ENCODE measurements at places on chromosomes 5 and 9.

DNA sequence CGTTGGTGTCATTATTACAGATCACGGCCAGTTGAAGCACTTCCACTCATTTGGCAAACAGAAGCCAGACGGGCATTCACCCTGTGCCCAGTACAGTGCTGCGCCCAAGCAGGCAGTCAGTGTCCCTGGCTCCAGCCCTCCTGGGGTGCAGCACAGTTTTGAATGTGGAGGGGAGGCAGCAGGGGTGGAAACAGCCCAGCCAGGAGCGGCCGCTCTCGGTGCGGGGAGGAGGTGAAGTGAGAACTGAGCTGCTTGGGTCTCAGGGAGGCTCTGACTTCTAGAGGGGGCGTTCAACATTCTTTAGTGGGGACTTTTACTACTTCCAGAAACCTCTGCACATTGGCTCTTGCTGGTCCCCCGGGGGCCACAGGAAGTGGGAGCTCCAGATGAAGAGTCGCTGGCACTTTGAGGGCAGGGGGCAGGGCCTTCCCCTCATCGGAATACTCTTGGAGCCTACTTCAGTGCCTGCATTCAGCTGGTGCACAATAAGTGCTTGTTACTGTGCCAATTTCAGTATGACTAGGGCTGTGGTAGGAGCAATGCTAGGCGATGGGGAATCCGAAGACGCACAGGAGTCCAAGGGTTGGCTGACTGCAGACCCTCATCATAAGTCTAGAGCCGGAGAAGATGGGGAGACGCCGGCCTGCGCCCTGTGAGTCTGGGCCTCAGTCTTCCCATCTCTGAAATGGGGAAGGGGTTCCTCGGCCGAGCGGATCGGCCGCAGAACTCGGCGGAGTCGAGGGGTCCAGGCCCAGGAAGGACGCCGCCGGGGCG lies 492 bp upstream of the NEK6 start:
- H3K36me3 ChIP-seq = no peaks in the 10 kb centered on the region
- H3K27me3 ChIP-seq = no peaks in the 10 kb centered on the region
- peak overlapping the region; percentile 63 for H3K4me3 ChIP-seq
- H3K4me1 ChIP-seq = peaks cover 27% of the 10 kb centered on the region
- no peak for DNase-seq
- no peak overlapping the region for H3K27ac ChIP-seq

GRCh38 chr9:123718188-123718587 lies 211.7 kb downstream of the DENND1A start:
- no peak for DNase-seq
- H3K4me1 ChIP-seq = no peaks in the 10 kb centered on the region
- no peak overlapping the region for H3K4me3 ChIP-seq

GRCh38 chr5:75044406-75044805 lies 8.0 kb downstream of the GCNT4 start:
- H3K36me3 ChIP-seq = no peaks in the 10 kb centered on the region
- H3K27me3 ChIP-seq = no peaks in the 10 kb centered on the region
- peaks cover 9% of the 10 kb centered on the region for H3K4me1 ChIP-seq
- H3K4me3 ChIP-seq = no peak overlapping the region
- H3K27ac ChIP-seq = no peak overlapping the region
- DNase-seq = no peak

DNA sequence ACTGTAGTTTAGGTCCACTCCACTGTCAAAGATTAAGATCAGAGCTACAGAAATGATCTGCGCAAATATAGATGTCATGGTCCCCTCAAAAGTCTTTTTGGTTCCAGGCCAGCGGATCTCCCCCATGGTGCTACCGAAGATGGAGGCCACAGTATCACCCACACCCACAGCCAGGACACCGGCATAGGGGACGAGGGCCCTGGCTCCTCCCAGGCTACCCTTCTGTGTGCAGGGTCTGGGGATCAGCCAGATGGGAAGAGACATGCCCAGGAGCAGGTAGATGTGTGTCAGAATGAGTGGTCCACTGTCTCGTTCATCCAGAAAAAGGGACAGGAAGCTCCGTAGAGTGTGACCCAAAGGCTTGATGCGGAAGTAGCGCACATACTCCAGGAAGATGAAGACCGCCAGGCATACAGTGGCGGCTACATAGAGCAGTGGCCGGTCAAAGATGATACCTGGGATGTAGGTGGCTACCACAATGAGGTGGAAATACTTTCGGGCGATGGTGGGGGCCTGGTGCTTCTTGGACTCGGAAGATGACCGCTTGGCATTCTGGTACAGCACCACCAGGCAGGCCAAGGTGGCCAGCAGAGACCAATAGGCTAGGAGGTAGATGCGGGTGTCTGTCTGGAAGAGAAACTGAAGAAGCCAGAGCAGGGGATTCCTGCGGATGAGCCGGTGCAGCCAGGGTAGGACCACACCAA lies 1.5 kb downstream of the DOLK start:
- no peak overlapping the region for H3K27ac ChIP-seq
- DNase-seq = no peak
- H3K4me1 ChIP-seq = peaks cover 8% of the 10 kb centered on the region
- peak overlapping the region; percentile 97 for H3K4me3 ChIP-seq

- no peak overlapping the region for H3K4me3 ChIP-seq
- H3K4me1 ChIP-seq = peaks cover 36% of the 10 kb centered on the region
- H3K27ac ChIP-seq = no peak overlapping the region
- H3K27me3 ChIP-seq = no peaks in the 10 kb centered on the region
Observed at GRCh38 chr9:113650207-113651131, 186.9 kb downstream of the RGS3 start.

GRCh38 chr9:96877269-96877668 lies 23.0 kb upstream of the ZNF782 start:
- H3K27me3 ChIP-seq = no peaks in the 10 kb centered on the region
- no peak overlapping the region for H3K4me3 ChIP-seq
- peaks cover 5% of the 10 kb centered on the region for H3K4me1 ChIP-seq

- H3K36me3 ChIP-seq = peaks cover 40% of the 10 kb centered on the region
- no peak overlapping the region for H3K27ac ChIP-seq
- H3K4me3 ChIP-seq = no peak overlapping the region
Observed at GRCh38 chr9:76707510-76707909, 56.7 kb upstream of the PCA3 start.

DNA sequence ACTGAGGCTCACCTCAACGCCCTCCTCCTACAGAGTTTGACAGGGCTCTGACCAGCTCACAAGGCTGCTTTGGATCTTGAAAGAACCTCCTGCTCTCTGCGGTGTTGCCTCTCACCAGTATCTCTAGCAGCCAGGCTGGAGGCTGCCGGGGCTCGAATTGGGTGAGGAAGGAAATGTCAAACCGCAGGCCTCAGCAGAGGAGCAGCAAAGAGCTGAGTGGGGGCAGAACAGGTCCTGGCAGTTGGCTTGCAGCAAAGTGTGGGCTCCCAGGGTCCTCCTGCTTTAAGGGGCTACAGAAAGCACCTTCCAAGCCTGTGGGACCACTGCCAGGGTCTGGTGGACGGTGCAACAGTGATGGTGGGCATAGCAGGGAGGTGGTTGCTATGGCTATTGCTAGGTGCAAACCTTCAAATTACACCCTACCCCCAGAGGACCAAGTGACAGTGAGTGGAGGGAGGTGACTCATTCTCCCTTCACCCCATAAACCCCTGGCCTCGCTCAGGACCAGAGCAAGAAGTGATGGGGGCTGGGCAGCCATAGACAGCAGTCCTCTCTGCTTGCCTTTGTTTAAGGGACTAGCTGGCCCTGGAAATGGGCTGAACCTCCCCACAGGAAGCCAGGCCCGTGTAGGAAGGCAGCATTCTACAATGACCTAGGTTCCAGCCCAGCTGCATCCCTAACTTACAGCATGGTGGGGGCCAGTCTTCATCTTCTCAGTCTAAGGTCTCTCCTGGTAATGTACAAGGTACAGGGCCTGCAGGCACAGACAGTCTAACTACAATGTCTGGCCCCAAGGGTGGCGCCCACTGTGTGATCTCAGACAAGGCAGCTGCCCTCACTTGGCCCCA lies 18.7 kb downstream of the LCP2 start:
- no peaks in the 10 kb centered on the region for H3K36me3 ChIP-seq
- peaks cover 23% of the 10 kb centered on the region for H3K4me1 ChIP-seq
- no peaks in the 10 kb centered on the region for H3K27me3 ChIP-seq

GRCh38 chr9:26033336-26033735 lies 355.1 kb upstream of the TUSC1 start:
- H3K4me1 ChIP-seq = no peaks in the 10 kb centered on the region
- H3K27me3 ChIP-seq = no peaks in the 10 kb centered on the region
- H3K4me3 ChIP-seq = no peak overlapping the region
- H3K27ac ChIP-seq = no peak overlapping the region
- H3K36me3 ChIP-seq = no peaks in the 10 kb centered on the region

- no peak overlapping the region for H3K27ac ChIP-seq
- no peak overlapping the region for H3K4me3 ChIP-seq
- no peaks in the 10 kb centered on the region for H3K4me1 ChIP-seq
- H3K36me3 ChIP-seq = peaks cover 80% of the 10 kb centered on the region
Observed at GRCh38 chr9:109381011-109381729, 60.3 kb upstream of the EPB41L4B start.

DNA sequence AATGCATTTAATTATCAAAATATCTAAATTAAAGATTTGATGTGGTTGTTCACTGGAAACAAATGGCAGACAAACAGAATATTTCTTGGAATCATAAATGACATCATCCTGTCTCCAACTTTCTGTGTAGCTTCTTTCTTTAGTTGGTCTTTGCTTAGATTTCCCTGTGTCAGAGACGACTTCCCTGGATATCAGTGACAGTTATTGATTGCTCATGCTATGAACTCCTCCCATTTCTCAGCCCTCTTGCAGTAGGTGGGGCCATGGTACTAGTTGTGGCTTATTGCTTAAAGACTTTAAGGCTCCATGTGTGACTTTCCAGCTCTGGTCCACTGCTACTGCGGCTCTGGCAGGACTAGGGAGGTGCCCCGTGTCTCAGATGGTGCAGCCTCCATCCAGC lies 592.6 kb downstream of the MTRR start:
- H3K36me3 ChIP-seq = no peaks in the 10 kb centered on the region
- H3K4me1 ChIP-seq = peaks cover 4% of the 10 kb centered on the region
- H3K27ac ChIP-seq = no peak overlapping the region
- H3K4me3 ChIP-seq = no peak overlapping the region
- no peaks in the 10 kb centered on the region for H3K27me3 ChIP-seq
- DNase-seq = no peak

- no peak for DNase-seq
- no peaks in the 10 kb centered on the region for H3K27me3 ChIP-seq
- no peak overlapping the region for H3K4me3 ChIP-seq
- no peak overlapping the region for H3K27ac ChIP-seq
Observed at GRCh38 chr9:115289757-115290208, 171.8 kb upstream of the TNC start.

GRCh38 chr9:69773258-69773657 lies 13.4 kb upstream of the PTAR1 start:
- no peak overlapping the region for H3K27ac ChIP-seq
- H3K36me3 ChIP-seq = no peaks in the 10 kb centered on the region

GRCh38 chr5:94130077-94130476 lies 388.7 kb upstream of the POU5F2 start:
- H3K4me1 ChIP-seq = no peaks in the 10 kb centered on the region
- H3K27ac ChIP-seq = no peak overlapping the region
- no peak for DNase-seq
- H3K4me3 ChIP-seq = no peak overlapping the region
- no peaks in the 10 kb centered on the region for H3K36me3 ChIP-seq

DNA sequence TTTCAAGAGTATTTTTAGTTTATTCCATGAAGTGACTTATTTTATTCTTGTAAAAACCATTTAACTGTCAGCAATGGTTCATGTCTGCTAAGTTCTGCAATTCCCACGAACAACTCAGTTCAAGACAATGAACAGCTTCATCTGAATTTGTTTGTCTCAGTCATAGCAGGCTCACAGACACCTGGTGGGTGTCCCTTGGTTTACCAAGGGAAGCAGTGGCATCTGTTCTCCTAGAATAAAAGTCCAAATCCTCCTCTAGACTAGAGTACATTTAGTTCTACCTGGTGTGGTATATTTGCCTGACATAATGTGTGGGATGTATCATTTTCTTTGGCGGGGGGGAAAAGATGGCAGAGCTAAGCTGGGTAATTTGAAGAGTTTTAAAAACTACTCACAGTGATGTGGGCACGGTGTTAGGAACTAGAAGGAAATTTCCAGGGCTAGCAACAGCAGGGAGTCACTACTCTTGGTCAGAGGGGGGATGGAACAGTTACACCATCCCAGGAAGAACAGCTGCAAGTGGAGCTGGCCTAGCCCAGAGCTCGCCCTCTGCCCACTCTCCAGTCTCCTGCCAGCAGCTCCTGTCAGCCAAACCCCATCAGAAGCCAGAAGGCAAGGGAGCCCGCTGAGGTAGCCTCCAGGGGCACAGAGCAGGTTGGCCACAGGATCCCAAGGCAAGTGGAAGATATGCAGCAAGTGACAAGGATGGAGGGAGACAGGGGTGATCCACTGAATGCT lies 100.3 kb downstream of the PJA2 start:
- H3K4me1 ChIP-seq = peaks cover 2% of the 10 kb centered on the region
- DNase-seq = no peak
- no peaks in the 10 kb centered on the region for H3K27me3 ChIP-seq
- no peak overlapping the region for H3K27ac ChIP-seq
- no peaks in the 10 kb centered on the region for H3K36me3 ChIP-seq

DNA sequence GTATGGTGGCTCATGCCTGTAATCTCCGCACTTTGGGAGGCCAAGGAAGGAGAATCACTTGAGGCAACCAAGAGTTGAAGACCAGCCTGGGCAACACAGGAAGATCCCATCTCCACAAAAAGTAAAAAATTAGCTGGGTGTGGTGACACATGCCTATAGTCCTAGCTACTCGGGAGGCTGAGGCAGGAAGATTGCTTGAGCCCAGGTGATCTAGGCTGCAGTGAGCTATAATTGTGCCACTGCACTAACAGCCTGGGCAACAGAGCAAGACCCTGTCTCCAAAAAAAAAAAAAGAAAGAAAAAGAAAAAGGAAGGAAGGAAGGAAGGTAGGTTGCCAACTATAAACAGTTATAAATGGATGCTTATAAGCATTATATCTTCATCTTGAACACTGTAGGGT lies 51.0 kb downstream of the RFX3 start:
- H3K27ac ChIP-seq = no peak overlapping the region
- H3K27me3 ChIP-seq = no peaks in the 10 kb centered on the region
- H3K4me1 ChIP-seq = no peaks in the 10 kb centered on the region
- H3K4me3 ChIP-seq = no peak overlapping the region

- H3K36me3 ChIP-seq = no peaks in the 10 kb centered on the region
- H3K4me3 ChIP-seq = no peak overlapping the region
- H3K27me3 ChIP-seq = no peaks in the 10 kb centered on the region
Observed at GRCh38 chr5:132540764-132541163, 2.6 kb downstream of the IL5 start.

DNA sequence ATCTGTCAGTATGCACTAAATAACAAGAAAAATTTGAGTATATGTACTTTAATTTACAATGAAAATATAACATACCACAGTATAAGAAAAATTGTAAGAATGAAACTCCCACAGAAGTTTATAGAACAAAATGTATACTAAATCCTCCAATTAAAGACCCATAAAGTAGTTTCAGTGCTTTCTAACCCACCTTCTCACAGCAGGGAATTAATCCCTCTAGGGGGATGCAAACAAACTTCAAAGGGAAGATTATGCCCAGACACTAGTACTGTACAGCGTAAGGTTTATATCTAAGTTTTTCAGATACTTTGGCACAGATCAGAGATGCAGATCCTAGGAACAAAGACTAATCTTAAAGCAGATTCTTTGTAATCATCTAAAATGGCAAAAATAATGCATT lies 57.2 kb downstream of the DENND1A start:
- H3K4me1 ChIP-seq = no peaks in the 10 kb centered on the region
- DNase-seq = no peak
